ENCODE measurements at places on chromosomes 2 and 18. TPM values are rescaled to one million over a fixed set of nuclear protein-coding genes. Genes with fewer than 3 reads are reported as not detected.

Gene SERPINB12
- not detected for total RNA-seq

Gene TSPYL6
- total RNA-seq: not detected

Gene CNNM3
- total RNA-seq: 12.7 TPM

Gene SCN9A
- 4.8 TPM for total RNA-seq

Gene ST8SIA5
- not detected for total RNA-seq

Gene ANTXR1
- 140 TPM for total RNA-seq

Gene ITPRIPL1
- not detected for total RNA-seq

Gene C1D
- 33.4 TPM for total RNA-seq

Gene CXCR4
- total RNA-seq: 0.71 TPM

Gene MYO1B
- total RNA-seq: 51.9 TPM

Gene KLF11
- 3.8 TPM for total RNA-seq

Gene ERBB4
- total RNA-seq: not detected

Gene LRATD1
- 0.02 TPM for total RNA-seq

Gene GPR155
- 0.26 TPM for total RNA-seq

Gene SERPINB13
- not detected for total RNA-seq

Gene VWA3B
- total RNA-seq: not detected

Gene LRP2
- total RNA-seq: not detected
